Cortex of kidney (tissue), 1 donor: ENCODE measurements at places on chromosomes 6 and 20.
A peak's percentile ranks its signal among the peaks of the same experiment; 100 is the strongest.

DNA sequence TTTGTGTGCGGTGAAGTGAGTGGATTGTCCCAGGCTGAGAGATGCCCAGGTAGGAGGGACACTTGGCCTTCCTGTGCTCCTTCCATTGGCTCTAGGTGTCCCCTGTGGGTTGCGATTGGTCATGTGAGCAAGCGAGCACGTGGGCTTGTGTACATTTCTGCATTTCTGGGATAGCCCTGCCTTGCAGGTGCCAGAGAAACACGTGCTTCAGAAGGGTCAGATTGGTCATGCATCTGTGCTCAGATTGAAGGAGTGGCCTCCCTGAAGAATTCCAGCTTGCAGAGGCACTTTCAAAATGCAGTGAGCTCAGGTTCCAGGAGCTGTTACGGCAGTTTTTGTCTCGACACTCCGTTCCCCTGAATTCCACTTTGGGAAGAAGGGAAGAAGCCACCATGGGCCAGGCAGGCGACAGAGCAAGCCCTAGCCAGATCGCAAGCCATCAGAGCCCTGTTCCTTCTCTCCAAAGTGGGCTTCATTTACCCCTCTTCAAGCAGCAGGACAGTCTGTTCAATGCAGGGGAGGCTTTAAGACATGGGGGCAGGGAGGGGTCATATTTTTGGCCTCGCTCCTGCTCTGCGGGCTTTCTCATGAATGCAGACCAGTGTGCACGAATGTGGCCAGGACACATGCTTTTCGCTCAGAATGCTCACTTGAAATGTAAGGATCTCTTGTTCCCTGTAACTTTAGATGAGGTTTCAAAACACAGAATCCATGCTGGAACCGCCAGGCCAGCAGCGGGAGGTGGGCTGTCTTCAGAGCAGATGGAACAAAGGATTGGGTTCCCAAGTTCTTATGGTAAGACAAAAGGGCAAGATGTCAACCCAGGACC lies 78.6 kb upstream of the AKAP12 start:
- DNase-seq = peak; percentile 5

DNA sequence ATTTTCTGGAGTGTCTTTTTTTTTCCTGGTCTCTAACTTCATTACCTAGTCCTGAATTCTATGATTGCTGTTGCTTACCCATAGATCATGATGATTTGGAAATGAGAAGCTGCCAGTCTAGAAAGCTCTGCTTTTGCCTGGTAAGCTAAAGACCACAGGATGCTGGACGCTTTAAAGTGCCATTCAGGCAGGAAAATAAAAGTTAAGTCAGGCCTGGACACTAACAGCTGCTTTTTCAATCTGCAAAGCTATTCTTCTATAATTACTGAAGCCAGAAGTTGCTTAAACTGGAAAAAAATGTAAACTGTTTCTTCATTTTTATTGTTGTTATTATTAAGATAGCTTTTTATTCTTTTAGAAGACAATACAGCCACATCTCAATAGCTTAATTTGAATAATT lies 129.8 kb upstream of the SPACA1 start:
- DNase-seq = no peak

DNA sequence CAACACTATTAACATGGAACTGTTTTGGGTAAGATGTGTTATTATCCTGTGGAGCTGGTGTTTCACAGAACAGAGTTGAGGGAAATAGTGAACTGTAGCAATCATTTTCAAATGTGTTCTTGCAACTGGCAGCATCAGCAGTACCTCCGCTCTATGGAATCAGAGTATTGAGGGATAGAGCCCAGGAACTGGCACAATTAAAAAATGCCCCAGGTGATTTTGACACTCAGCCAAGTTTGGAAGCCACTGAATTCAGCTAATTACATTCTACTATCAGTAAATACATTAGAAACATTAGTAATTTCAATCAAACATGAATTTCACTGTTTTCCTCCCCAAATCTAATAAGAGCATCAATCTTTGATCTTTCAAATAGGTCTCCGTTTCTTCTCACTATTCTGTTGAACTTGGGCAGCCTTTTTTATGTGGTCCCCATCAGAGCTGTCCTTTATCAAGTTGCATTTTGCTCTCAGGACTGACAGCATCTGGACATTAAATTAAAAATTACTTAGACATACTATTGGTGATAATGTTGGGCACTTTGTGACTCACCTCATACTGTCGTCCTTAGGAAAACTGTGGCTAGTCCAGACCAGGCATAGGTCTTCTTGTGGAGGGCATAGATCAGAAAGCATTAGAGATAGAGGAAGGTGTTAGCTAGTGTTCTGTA lies 251.5 kb downstream of the DHX35 start:
- no peak for DNase-seq

GRCh38 chr6:3340358-3340802 lies 81.6 kb downstream of the PSMG4 start:
- no peak for DNase-seq

GRCh38 chr6:121504227-121504626 lies 68.8 kb downstream of the GJA1 start:
- DNase-seq = no peak

DNA sequence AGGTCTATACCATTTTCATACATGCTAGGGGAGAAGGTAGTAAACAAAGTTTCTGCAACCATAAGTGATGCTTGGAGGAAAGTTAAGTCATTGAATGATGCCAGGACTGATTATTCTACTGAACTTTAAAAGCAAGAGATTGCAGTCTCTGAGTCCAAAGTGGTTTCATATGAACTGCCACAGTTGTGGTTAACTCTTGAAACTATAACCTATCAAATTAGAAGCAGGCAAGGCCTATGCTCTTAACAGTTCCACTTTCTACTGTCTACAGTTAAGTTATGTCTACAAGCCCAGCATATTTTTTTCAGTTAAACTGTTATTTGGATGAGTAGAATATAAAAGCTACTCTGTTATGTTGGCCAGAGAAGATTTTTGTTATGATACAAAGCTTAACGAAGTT lies 326.5 kb upstream of the RUNX2 start:
- no peak for DNase-seq

DNA sequence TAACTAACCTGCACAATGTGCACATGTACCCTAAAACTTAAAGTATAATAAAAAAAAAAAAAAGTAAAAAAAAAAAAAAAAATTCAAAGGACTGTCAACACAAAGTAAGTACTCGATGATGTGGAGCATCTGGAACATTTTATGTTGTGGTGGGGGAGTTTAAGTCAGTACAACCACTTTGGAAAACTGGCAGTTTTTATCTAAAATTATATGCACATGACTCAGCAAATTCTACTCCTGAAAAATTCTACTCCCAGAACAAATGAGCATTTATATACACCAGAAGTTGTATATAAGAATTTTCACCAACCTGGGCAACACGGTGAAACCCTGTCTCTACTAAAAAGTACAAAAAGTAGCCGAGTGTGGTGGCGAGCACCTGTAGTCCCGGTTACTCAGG lies 36.9 kb upstream of the CCDC28A start:
- no peak for DNase-seq

DNA sequence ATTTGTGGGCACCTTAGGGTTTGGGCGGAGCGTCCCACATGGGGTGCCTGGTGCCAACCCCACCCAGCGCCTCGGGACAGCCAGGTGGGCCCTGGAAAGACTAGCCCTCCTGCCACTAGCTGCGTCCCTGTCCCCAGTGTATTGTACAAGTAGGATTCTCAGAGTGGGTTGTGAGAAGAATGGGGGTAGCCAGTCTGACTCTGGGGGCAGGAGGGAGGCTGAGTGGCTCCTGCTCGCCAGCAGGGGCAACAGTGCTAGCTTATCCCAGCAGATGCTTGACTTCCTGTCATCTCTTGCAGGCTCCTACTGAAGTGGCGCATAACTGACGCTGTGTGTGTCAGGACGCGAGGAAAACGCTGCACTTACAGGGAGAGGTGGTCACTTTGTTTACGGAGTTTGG lies 9.3 kb downstream of the PSMA7 start:
- no peak for DNase-seq

GRCh38 chr6:140824595-140824994 lies 1308.1 kb upstream of the GJE1 start:
- DNase-seq = no peak

DNA sequence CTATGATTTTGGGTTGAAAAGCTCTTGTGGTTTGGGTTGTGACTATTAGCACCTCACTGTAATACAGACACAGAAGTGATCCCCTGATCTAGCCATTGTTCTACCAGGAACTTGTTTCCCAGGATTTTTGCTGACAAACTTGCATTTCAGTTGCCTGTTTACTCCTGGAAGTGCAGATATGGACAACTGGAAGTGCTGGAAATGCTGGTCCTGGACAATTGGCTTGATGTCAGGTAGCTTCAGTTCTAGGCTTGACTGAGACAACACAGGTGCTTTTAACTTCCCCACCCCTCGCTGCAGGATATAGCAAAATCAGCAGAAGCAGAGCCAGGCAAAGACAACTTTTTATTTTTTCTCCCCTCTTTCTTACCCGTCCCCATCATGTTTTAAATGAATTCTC lies 27.1 kb upstream of the FBXO30 start:
- no peak for DNase-seq

DNA sequence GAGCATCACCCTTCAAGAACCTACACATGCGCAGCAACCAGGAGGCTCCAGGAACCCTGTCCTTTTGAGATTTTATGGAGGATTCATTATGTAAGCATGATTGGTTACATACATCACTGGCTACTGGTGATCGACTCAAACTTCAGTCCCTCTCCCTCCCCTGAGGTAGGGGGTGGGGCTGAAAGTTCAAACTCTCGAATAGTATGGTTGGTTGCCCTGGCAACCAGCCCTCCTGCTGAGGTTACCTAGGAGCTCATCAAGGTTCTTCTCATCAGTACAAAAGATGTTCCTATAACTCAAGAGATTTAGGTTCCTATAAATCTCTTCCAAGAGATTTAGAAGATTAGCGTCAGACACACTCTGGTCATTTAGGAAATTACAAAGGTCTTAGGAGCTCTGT lies 21.9 kb upstream of the ZSCAN9 start:
- DNase-seq = no peak

DNA sequence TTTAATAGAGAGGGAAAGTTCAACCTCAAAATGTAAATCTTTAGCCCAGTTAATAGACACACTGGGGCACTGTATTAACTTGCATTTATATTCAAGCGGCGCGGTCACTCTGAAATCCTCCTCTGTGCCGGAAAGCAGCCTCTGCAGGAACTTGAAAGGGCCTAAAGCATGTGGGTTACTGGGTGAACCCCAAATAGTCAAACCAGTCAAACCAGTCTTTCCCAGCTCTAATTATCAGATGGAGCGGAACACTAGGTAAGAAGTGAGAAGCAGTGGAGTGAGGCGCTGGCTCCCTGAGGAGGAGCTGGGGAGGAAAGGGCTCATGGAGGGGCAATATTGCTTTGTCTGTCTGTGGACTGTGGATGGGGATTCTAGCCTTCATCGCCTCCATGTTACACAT lies 531.3 kb downstream of the QKI start:
- no peak for DNase-seq

GRCh38 chr20:62126141-62126540 lies 3.9 kb downstream of the LSM14B start:
- DNase-seq = no peak

DNA sequence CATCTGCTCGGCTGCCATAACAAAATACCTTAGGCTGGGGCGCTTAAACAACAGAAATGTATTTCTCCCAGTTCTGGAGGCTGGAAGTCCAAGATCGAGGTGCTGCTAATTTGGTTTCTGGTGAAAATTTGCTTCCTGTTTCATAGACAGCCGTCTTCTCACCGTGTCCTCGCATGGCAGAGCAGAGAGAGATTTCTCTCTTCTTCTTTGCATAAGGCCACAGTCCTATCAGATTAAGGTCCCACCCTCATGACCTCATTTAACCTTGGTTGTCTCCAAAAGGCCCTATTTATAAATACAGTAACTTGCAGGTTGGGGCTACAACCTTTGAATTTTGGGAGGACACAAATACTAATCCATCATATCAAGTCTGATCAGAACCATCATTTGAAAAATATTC lies 544.3 kb downstream of the KIF16B start:
- DNase-seq = no peak

DNA sequence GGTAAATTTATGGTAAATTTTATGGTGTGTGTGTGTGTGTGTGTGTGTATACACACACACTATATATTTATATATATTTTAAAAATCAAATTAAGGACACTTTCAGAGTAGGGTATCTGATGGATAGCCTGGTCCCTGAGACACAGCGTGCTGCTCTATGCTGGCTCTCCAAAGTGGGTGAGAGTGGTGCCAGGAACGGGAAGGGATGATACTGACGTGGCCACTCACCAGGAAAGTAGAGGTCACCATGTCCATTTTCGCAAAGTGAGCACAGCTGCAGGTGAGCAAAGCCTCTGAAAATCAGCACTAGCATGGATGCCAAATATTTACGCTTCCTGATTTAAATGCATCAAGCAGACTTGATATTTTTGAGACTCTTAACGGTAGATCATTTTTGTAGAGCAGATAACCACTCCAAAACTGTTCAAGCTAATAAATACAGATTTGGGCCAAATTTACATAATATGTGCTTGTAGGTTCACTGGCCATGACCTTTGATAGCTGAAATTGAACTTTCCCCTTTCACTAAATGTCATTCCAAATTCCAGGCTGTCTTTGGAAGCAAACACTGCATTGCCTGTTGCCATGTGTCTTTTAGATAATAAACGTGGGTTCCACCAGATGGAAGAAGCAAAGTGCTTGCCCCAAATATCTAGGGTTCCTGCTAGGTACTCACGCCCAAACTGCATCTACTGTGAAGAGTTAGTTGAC lies 116.6 kb downstream of the ATXN1 start:
- DNase-seq = no peak

DNA sequence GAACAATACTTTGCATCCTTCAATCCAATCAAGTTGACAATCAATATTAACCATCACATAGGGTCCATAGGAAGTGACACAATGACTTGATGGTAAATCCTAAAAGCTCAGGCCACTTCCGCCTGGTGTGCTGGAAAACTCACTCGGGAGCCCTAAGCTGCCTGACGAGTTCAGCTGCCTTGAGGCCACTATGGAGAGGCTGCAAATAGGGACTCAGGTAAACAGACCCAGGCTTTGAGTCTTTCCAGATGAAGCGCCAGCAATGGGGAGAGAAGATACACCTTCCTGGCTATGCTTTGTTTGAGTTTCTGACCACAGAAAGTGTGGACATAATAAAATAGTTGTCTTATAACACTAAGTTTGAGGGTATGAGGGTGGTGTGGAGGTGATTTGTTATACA lies 112.6 kb downstream of the GPR63 start:
- DNase-seq = no peak

DNA sequence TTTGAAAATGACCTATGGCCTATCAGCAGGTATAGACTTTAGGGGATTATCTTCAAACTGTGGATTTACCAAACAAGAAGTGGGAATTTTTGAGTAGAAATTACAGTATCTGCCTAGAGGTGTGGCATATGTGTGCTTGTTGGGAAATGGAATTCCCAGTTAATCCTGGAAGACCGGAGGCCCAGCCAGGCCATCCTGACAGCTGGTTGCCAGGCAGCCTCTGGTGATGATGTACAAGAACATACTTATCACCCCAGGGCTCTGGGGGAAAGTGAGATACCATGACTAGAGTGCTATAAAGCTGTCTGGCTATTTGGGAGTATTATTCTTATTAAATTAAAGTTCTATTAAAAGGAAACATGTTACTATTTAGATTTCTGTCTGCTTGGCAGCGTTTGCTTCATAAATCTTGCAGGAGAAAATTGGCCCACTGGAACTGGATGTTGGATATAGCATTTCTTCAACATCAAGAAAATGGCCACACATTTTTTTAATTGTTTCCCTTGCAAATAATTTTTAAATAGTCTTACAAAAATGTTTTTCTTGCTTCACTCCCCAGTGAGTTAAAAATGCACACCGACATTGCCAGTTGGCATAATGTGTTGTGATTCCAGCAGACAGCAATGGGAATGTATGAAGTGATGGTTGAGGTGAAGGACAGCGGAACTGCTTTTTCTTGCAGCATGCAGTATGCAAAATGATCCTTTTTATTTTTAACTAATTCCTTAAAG lies 187.8 kb downstream of the MYLK4 start:
- DNase-seq = no peak
